ENCODE measurements at places on chromosomes 6 and 20. TPM values are rescaled to one million over a fixed set of nuclear protein-coding genes. Genes with fewer than 3 reads are reported as not detected.

- no peaks in the 10 kb centered on the region for H3K27me3 ChIP-seq
- H3K4me1 ChIP-seq, result no peaks in the 10 kb centered on the region
- no peak for DNase-seq
- no peak overlapping the region for H3K27ac ChIP-seq
These were observed 16.1 kb upstream of the HMGN3 start for GRCh38 chr6:79250559-79250958.

DNA sequence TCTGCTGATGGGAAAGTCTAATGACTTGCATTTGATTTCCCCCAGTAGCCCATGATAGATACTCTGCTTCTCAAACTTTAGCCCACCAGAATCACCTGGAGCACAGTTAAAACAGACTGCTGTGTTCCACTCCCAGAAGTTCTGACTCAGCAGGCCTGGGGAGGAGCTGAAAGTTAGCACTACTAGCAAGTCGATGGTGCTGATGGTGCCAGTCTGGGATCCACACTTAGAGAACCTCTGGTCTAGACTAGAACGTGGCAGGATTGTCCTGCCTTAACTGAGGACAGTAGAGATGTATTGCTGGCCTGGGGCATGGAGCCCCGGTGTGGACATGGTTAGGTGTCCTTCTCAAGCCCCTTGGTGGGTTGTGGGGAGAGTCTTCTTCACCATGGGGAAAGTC, 8.7 kb downstream of the TOX2 start:
- H3K4me1 ChIP-seq, result no peaks in the 10 kb centered on the region
- no peak for DNase-seq
- no peaks in the 10 kb centered on the region for H3K36me3 ChIP-seq
- no peak overlapping the region for H3K27ac ChIP-seq
- H3K27me3 ChIP-seq, result peaks cover 4% of the 10 kb centered on the region

Gene SYTL3
- 1.1 TPM for total RNA-seq

- no peaks in the 10 kb centered on the region for H3K27me3 ChIP-seq
- no peak for DNase-seq
- no peaks in the 10 kb centered on the region for H3K36me3 ChIP-seq
These were observed 35.1 kb upstream of the PPP1R3G start for GRCh38 chr6:5050009-5050408.

DNA sequence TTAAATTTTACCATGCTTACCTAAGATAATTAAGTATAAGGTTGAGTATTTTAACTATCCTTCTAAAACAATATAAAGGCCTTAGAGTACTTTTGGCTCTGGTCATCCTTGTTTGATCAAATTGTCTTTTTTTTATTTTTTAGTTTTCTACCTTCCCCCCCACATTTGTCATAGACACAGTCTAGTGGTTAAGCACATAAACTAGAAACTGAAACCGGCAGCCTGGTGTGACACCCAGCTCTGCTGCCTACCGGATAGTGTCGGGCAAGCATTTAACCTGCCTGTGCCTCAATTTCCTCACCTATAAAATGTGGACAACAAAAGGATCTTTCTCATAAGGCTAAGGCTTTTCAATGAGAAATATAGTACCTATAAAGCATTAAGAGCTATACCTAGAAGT, 21.6 kb upstream of the TULP4 start:
- H3K27ac ChIP-seq, result peak overlapping the region; percentile 40
- H3K4me3 ChIP-seq, result no peak overlapping the region
- peaks cover 29% of the 10 kb centered on the region for H3K4me1 ChIP-seq
- DNase-seq, result no peak
- H3K27me3 ChIP-seq, result no peaks in the 10 kb centered on the region

DNA sequence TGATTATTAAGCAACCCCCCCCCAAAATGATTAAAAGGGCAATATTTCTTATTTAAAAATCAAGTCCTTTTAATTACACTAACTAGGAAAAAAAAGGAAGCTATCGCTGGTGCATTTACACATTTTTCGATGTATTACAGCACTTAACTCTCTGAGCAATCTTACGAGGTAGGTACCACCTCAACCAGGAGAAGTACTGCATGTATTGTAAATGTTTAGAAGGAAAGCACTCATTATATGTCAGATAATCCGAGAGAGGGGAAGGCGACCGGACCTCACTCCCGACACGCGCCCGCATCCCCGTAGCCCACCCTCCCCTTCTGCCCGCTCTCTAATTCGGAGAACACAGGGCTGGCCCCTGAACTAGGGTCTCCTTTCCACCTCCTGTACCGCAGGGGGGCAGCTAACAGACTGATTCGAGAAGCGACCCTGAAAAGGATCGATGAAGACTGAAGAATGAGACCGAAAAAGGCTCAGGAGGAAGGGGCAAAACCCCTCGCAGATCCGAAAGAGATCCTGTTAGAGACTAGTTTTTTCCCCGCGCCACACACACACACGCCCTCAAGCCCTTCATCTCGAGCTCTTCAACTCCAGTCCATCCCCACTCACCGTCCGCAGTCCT, 337 bp downstream of the ESF1 start:
- H3K4me1 ChIP-seq, result peaks cover 12% of the 10 kb centered on the region
- peaks cover 4% of the 10 kb centered on the region for H3K36me3 ChIP-seq
- DNase-seq, result no peak
- H3K4me3 ChIP-seq, result peak overlapping the region; percentile 83
- no peaks in the 10 kb centered on the region for H3K27me3 ChIP-seq

DNA sequence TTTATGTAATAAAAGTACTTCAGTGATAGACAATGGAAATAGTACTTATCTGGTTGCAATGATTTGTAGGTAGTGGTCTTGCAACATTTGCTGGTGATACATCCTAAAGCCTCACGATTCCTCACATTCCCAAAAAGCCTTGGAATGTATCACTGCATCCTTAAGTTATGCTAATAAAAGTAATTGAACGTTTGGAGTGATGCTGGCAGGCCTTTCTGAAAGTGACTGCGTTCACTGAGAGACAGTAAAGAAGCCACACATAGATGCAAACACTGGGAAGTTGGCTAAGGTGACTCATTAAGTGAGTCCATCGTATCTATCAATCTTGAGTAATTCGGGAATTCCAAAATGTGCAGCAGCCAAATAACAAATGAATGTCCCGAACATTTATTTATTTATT, 444.1 kb upstream of the SOX4 start:
- no peaks in the 10 kb centered on the region for H3K4me1 ChIP-seq
- no peak overlapping the region for H3K4me3 ChIP-seq
- no peaks in the 10 kb centered on the region for H3K27me3 ChIP-seq
- no peaks in the 10 kb centered on the region for H3K36me3 ChIP-seq
- H3K27ac ChIP-seq, result no peak overlapping the region
- no peak for DNase-seq

GRCh38 chr6:25534942-25535631, 116.9 kb upstream of the SCGN start:
- DNase-seq, result no peak
- H3K36me3 ChIP-seq, result no peaks in the 10 kb centered on the region
- no peaks in the 10 kb centered on the region for H3K27me3 ChIP-seq

- peaks cover 13% of the 10 kb centered on the region for H3K4me1 ChIP-seq
- no peaks in the 10 kb centered on the region for H3K36me3 ChIP-seq
- H3K27ac ChIP-seq, result no peak overlapping the region
- H3K27me3 ChIP-seq, result no peaks in the 10 kb centered on the region
- H3K4me3 ChIP-seq, result no peak overlapping the region
- no peak for DNase-seq
These were observed 194.0 kb downstream of the PKHD1 start for GRCh38 chr6:51893366-51893765.

DNA sequence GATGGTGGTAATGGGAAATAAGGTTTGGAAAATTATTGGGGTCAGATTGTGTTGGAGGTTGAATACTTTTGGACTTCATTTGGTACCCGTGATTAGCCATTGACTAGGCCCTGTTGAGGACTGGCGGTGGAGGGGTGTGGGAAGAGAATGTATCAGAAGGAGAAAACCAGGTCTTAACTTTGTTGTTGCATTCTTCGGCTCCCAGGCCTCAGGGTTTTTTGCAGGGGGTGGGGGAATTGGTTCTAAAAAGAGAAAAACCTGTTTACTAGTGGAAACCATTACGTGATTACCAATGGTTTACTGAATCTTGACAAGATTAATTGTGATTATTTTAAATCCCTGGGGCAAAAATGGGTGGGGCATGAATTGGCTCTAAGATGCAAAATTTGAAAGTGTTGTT, 85.1 kb downstream of the PHF20 start:
- no peaks in the 10 kb centered on the region for H3K27me3 ChIP-seq
- DNase-seq, result peak; percentile 32
- H3K4me3 ChIP-seq, result no peak overlapping the region
- peak overlapping the region; percentile 0 for H3K27ac ChIP-seq
- peaks cover 25% of the 10 kb centered on the region for H3K4me1 ChIP-seq

Gene GLP1R
- not detected for total RNA-seq

Gene PLAGL2
- 89.6 TPM for total RNA-seq

GRCh38 chr20:48816282-48817205, 11.3 kb downstream of the PREX1 start:
- H3K4me3 ChIP-seq, result no peak overlapping the region
- H3K27ac ChIP-seq, result no peak overlapping the region
- DNase-seq, result no peak

Gene PRDM13
- total RNA-seq, result 0.44 TPM

Gene BPIFB2
- total RNA-seq, result not detected

DNA sequence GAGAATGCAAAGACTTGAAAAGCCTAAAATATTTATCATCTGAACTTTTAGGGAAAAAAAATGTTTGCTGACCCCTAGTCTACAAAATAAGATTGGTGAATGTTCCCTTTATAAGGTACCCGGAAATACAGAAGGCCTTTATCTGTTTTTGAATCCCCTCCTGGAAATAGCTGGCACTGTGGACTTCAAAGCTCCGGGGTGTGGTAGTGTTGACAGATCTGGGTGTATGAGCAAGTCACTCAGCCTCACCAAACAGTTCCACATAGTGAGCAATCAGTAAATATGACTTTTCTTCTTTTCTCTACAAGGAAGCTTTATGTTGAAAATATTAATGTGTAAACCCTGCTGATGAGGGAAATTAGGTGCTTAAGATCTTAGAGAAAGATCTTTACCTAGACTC, 29.2 kb upstream of the HTR1B start:
- H3K4me1 ChIP-seq, result no peaks in the 10 kb centered on the region
- no peak for DNase-seq

DNA sequence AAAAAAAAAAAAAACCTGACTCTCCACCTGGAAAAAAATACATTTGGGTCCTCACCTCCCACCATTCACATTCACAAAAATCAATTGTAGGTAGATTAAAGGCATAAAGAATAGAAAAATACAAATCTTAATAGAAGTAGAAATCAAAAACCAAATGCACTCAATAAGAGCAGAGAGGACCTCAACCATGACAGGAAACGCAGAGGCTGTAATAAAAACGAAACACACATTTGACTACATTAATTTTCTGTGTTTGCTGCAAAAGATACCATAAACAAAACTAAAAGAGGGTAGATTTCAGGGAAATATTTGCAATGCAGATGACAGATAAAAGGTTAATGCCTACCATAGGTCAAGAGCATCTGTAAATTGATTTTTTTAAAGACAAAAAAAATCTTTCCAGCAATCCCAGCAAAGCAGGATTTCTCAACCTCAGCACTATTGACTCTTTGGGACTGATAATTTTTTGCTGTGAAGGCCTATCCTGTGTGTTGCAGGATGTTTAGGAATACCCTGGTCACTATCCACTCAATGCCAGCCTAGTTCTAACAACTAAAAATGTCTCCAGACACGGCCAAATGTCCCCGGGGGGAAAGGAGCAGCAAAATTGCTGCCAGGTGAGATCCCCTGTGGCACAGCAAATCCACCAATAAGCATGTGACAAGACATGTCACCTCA, 9.1 kb downstream of the ETV7 start:
- no peaks in the 10 kb centered on the region for H3K36me3 ChIP-seq
- H3K27me3 ChIP-seq, result no peaks in the 10 kb centered on the region
- no peaks in the 10 kb centered on the region for H3K4me1 ChIP-seq
- H3K4me3 ChIP-seq, result no peak overlapping the region

Gene DDX43
- total RNA-seq, result not detected

DNA sequence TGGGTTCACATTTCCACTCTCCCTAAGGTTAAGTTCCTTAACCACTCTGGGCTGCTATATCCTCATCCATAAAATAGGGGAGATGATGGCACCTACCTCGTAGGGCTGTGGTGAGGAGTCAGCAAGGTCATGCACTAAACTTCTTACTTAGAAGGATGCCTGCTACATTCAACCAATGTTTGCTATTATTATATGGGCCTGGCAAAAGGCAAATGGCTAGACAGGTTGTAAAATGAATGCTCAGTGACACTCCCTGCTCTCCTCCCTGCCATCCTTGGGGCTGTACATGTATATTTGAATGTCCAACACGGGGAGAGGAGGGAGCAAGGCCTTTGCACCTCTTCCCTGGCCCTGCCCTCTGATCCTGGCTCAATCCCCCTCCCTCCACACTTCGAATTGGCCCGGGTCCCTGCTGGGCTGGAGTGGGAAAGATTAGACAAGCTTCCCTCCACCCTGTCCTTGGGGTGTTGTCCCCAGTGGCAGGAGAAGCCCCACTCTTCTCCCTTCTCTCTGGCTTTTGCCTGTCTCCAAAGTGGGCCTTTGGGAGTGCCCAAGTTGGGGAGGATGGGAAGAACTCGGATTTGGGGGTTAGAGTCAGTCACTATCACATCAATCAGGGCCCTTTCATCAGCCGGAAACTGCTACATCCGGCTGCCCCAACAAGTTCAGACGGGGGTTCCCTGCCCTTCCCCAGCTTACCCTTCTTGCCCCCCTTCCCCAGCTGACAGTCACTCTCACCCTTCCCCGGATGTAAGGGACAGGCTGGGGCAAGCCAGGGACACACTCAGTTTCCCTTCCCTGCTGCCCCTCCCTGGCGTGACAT, 36.3 kb upstream of the VEGFA start:
- H3K4me3 ChIP-seq, result no peak overlapping the region
- DNase-seq, result no peak
- no peaks in the 10 kb centered on the region for H3K36me3 ChIP-seq
- H3K27me3 ChIP-seq, result no peaks in the 10 kb centered on the region

Gene SLC17A2
- total RNA-seq, result not detected

- H3K27me3 ChIP-seq, result no peaks in the 10 kb centered on the region
- H3K27ac ChIP-seq, result peak overlapping the region; percentile 93
- peak overlapping the region; percentile 75 for H3K4me3 ChIP-seq
- no peaks in the 10 kb centered on the region for H3K36me3 ChIP-seq
These were observed 671 bp downstream of the BPHL start for GRCh38 chr6:3119040-3119723.

DNA sequence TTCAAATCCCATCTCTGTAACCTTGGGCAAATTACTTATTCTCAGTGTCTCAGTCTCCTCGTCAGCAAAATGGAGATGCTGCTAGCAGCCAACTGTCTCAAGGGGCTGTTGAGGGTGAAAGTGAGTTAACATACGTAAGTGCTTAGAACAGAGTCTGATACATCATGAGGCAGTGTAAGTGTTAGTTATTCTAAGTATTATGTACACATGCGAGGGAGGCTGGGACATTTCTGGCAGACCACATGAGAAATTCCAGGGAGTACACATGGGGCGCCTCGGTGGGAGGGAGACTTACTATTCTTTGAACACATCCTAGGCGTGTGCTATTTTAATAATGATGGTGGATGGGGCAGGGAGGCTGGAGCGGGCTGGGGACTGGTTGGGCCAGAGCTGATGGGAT, 99.1 kb downstream of the DLGAP4 start:
- H3K4me1 ChIP-seq, result 0 out of 2 replicates have a peak, but pooled peaks cover 5% of the 10 kb centered on the region
- no peaks in the 10 kb centered on the region for H3K27me3 ChIP-seq
- H3K36me3 ChIP-seq, result no peaks in the 10 kb centered on the region
- H3K27ac ChIP-seq, result no peak overlapping the region
- no peak for DNase-seq

GRCh38 chr20:19515074-19515473, 243.0 kb upstream of the RIN2 start:
- no peak overlapping the region for H3K27ac ChIP-seq
- no peaks in the 10 kb centered on the region for H3K36me3 ChIP-seq
- no peaks in the 10 kb centered on the region for H3K27me3 ChIP-seq
- no peak for DNase-seq
- no peak overlapping the region for H3K4me3 ChIP-seq

- peaks cover 23% of the 10 kb centered on the region for H3K4me1 ChIP-seq
- no peaks in the 10 kb centered on the region for H3K36me3 ChIP-seq
- no peak overlapping the region for H3K4me3 ChIP-seq
These were observed 392 bp downstream of the TRIM31 start for GRCh38 chr6:30112402-30112994.
